ENCODE measurements at places on chromosomes 1 and 21.

GRCh38 chr21:15084668-15085067 is 19.9 kb upstream of the NRIP1 start:
- peak; percentile 57 for DNase-seq

DNA sequence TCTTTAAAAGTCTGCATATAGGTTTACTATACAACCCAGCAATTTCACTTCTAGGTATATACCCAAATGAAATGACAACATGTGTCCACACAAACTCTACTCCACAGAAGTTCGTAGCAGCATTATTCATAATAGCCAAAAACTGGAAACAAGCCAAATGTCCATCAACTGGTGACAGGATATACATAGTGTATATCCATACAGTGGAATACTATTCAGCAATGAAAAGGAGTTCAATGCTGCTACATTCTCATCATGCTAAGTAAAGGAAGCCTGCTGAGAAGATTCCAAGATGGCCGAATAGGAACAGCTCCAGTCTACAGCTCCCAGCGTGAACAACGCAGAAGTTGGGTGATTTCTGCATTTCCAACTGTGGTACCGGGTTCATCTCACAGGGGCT is 200.6 kb downstream of the PATJ start:
- DNase-seq: no peak

GRCh38 chr1:88504601-88505000 is 179.5 kb upstream of the PKN2 start:
- no peak for DNase-seq

DNA sequence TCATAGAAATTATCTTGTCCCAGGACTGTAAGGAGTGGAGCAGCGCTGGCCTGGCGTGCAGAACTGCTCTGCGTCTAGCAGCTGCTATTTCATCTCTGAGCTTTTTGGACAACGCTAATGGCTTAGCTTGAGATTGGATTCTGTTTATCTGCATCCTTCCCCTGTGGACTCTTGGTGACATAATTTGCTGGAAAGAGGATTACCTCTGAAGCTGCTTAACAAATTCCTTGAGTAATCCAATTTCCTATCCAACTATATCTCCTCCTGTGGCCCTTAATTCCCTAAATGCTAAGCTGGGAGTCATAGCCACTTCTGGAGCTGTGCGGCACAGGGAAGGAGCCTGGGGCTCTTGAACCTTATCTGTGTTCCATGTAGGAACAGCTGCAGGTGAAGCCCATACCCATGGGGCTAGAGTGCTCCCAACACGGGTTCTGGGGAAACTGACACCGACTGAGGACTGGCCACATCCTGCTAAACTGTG is 43.2 kb downstream of the IL6R start:
- DNase-seq: peak; percentile 24

DNA sequence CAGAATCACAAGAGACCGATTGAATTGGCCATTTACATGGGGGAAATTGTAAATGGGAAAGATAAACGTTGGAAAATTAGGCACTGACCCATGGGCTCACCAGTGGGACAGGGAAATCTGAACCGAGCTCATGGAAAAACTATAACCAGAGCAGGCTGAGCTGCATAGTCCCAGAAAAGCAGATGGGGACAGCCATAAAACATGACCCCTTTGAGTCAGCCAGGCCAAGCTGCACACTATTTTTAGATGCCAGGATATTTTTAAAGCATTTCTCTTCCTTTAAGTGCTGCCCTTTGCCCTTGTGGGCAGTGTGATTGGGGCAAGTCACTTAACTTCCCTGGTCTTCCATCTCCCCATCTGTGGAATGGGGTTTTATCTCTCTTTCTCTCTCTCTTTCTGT is 184.1 kb downstream of the FOXD2 start:
- no peak for DNase-seq

GRCh38 chr1:35572296-35572695 is 818 bp upstream of the TFAP2E start:
- DNase-seq: no peak

GRCh38 chr1:209688746-209689234 is 13.6 kb downstream of the G0S2 start:
- DNase-seq: peak; percentile 90

DNA sequence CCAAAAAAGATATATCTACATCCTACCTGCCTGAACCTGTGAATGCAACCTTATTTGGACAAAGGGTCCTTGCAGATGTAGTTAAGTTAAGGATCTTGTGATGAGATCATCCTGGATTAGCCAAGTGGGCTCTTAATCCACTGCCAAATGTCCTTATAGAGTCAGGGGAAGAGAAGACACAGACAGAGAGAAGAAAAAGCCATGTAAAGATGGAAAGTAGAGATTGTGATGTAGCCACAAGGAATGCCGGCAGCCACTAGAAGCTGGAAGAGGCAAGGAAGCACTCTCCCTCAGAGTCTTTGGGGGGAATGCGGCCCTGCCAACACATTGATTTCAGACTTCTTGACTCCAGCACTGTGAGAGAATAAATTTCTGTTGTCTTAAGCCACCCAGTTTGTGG is 16.2 kb downstream of the HSD11B1 start:
- DNase-seq: no peak

DNA sequence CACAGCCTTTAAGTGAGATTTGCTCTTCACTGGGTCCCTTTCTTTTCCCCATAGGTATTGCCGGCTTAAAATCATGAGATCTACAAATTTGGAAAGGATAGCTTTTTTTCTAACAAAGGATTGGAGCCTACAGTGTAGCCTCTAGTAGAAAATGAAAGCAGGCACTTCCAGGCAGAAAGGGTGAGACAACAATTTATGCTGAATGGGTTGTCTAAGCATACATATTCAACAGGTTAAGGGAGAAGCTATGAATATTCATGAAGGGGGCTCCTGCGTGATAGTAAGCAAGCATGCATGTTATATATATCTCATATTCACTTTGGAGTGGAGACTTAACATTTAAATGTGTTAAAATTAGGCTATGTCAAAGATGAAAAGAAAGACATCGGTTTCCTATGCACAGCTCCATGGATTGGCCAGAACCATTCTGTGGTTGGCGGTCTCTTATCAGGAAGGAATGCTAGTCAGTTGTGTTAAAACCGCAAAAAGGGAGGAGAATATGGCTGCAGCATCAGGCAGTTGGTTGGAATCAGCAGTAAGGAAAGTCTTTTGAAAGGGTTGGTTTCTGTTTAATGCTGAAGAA is 66.0 kb downstream of the VCAM1 start:
- peak; percentile 94 for DNase-seq

- peak; percentile 86 for DNase-seq
Observed at GRCh38 chr1:79193211-79194079, 186.9 kb upstream of the ADGRL4 start.

GRCh38 chr21:38228115-38228514 is 28.7 kb upstream of the KCNJ15 start:
- DNase-seq: no peak

DNA sequence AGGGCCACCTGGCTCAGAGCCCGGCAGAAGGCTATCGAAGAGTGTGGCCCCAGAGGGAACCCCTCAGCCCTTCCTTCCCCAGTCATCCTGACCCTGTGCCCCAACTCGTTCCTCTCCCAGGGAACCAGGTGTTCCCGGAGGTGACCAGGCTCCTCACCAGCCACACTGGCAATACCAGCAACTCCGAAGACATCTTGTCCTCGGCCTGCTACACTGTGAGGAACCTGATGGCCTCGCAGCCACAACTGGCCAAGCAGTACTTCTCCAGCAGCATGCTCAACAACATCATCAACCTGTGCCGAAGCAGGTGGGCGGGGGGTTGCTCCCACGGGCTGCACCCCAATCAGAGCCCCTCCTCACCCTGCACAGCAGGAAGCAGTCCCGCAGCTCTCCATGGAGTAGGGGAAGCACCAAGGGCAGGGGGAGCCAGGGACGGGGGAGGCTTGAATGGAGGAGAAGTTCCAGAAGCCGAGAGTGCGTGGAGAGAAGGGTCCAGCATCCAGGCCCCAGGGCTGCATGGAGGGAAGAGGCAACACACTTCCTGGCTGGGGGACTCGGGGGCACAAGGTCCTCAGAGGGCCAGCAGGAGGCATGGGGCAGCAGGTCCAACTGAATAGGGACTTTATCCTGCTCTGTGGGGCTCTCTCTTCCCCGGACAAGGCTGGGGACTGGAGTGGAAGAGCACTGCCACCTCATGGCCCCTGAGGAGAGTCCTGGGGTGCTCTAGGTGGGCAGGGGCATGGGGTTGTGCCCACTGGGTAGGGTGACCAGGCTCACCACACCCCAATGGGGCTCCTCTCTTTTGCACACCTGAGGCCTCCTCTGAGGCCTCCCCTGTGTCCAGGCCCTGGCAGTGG is 41.7 kb downstream of the PKP1 start:
- no peak for DNase-seq

DNA sequence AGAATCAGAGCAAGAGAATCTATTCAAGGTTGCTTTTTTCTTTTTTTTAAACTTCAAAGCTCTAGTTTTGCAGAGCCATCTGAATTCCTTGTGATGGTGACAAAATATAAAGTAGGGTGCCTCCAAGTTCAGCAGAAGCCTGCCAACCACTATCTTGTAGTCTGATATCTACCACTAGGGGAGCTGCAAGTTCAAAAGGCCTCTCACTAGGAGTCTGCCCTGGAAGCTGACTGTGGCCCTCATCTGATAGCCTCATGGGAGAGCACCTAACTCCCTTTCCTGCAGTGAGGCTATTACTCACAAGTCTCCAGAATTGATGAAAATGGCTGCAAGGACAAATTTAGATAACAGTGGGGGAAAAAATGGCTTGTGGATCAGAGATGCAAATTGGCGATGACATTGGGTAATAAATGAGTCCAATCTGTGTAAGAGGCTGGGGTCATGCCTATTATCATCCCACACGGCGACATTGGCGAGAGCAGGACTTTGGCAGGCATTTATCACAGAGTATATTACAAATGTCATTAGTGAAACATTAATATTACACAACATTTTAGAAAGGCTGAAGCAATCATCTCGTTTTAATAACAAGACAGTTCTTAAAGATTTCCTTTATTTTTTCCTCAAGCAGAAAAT is 10.7 kb upstream of the ZP4 start:
- no peak for DNase-seq

- peak; percentile 46 for DNase-seq
Observed at GRCh38 chr1:244730153-244730933, 77.4 kb downstream of the DESI2 start.

DNA sequence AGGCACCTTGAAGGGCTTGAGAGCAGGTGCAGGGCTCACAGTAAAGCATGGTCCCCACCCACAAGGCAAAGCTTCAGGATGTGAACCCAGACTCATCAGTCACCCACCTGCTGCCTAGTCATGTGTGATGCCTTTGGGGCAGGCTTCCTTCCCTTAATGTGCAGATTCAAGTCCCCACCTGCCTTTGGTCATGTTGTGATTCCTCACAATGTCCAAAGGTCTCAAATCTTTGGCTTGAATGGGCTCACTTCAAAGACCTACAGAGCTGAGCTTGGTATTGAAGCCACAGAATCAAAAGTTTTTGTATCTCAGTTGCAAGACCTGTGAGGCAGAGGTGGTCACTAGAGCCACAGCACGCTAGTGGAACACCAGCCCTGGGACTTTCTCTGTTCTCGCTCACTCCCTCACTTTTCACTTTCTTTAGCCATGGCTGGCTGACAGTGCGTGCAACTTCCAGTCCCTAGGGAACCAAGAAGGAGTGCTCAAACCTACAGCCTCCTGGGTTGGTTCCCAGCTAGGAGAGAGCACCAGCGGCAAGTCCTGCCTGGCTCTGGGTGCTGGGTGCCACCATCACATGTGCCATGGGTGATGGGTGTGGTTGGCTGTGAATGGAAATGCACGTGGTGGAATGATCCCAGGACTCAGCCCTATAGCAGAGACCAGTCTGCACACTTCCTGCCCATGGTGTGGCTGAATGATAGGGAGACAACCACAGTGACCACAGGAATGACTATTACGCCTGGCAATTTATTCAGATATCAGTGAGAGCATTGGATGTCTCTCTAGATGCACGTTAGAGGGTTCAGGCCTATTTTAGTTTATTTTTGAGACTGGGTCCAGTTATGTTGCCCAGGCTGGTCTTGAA is 26.4 kb upstream of the CLIC6 start:
- DNase-seq: peak; percentile 35

DNA sequence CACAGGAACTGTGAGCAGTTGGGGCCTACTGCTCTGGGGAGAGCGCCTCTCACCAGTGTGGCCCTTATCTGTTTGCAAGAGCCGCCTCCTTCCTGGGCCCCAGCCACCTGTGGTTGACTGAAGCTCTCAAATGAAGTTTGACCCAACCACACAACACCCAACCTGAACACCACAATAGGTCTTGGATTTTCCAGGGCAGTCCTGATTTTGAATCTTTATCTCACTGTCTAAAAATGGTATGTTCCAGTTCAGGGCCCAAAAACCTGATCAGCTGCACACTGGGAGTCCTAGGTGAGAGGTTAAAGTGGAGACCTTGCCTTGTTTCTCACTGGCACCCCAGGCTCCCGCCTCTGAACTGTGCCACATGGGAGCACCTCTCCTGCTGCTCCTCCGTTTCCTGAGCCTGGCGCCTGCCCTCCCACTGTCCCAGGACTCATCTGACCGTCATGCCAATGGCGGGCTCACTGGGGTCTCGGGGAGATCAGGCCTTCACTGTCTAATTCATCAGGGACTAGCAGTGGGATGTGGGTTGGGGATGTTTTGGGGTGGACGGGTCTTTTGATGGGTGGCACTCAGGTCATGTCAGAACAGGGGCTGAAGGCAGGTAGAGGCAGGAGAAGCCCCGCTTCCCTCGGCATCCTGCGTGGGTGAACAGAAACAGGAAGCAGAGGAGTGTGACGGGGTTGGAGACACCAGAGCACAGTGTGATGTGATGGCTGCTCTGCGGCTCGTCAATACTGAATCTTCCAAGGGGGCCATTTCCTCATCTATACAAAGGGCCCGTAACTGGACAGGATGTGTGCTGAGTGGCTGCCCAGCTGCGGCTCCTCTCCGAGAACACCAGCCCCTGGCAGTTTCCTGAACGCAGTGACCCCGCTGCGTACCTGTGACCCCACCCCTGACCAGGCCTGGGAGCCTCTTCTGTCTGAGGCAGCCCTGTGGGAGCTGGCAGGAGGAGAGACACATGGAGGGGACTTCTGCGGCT is 59.6 kb upstream of the ITPKB start:
- no peak for DNase-seq

GRCh38 chr1:211579440-211580302 is 710 bp upstream of the SLC30A1 start:
- DNase-seq: no peak

DNA sequence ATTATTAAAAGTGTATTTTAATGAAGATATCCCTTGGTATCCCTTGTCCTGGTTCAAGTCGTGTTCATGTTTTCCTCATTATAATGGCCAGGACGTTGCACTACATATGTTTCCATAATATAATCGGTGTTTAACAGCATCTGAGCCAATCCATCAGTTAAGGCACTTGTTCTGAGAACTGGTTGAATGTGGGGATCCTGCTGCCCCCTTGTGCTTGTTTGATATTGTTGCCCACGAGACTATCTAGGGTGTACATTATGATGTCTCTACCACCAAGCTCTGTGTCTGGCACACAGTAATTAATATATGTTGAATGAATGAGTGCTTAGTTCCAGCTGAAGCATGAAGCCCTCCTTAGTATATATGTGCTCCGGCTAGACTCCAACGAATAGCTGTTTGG is 193.0 kb downstream of the CACNA1E start:
- DNase-seq: peak; percentile 22

- DNase-seq: no peak
Observed at GRCh38 chr1:234780112-234780511, 170.1 kb upstream of the IRF2BP2 start.

- DNase-seq: peak; percentile 99
Observed at GRCh38 chr1:11908095-11908675, 18.0 kb downstream of the KIAA2013 start.

Data from fibroblast of the aortic adventitia (primary cell).